ENCODE measurements at places on chromosomes 7 and 10. TPM values are rescaled to one million over a fixed set of nuclear protein-coding genes. Genes with fewer than 3 reads are reported as not detected.

- no peak for DNase-seq
Observed at GRCh38 chr10:102585026-102585425, 59.3 kb upstream of the TRIM8 start.

- DNase-seq: no peak
Observed at GRCh38 chr10:123678376-123678775, 12.2 kb downstream of the GPR26 start.

DNA sequence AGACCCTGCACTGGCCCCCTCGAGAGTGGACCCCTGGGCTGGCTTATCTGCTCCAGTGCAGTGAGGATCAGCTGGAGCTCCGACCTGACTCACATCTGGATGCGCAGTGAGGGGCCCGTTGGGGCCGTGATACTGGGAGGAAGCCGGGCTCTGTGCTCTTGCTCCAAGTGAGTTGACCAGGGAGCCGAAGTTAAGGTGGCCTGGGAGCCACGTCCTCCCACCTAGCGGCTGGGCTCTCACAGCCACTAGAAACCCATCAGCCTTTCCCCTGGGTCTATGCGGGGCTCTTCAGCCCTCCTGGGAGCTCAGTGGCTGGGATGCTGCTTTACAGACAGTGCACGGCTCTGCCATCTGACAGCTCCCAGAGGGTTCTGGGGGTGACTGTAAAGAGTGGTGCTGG, 9.1 kb downstream of the ALKBH4 start:
- no peak for DNase-seq

GRCh38 chr10:80471001-80471400, 16.9 kb downstream of the TSPAN14 start:
- DNase-seq: no peak

DNA sequence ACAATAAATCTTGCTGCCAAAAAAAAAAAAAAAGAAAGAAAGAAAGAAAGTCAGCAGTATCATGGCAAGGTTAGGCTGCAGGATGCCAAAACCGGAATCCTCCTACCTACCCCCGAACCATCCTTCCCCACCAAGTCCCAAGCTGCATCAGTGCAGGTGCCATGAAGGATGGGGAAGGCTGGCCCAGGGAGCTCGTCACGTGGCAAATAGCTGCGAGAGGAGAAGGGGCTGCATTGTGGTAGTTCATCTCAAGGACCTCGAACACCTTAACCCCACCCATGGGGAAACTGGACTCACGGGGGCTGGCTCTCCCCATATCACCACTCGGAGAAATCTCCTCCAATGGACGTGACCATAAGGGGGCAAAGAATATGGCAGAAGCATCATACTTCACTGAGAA, 86.2 kb downstream of the TACC2 start:
- no peak for DNase-seq

- no peak for DNase-seq
Observed at GRCh38 chr7:105759670-105760550, 116.5 kb downstream of the ATXN7L1 start.

DNA sequence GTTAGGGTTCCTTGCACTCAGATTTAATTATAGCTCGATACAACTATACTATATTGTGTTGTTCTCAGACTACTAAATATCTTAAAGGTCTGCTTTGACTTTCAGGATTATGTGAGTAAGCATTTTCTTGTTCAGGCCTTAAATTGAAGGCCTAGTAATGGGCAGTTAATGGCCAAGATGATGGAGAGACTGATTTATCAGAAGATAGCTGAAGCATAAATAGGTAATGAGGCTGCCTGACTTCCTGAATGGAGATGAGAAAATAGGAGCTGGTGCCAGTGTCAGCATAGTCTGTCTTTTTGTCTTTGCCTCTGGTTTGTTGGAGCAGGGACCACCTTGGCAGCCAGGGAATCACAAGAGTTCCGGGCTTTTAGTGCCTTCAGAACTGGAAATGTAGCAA, 32.2 kb downstream of the ADAM22 start:
- DNase-seq: no peak

DNA sequence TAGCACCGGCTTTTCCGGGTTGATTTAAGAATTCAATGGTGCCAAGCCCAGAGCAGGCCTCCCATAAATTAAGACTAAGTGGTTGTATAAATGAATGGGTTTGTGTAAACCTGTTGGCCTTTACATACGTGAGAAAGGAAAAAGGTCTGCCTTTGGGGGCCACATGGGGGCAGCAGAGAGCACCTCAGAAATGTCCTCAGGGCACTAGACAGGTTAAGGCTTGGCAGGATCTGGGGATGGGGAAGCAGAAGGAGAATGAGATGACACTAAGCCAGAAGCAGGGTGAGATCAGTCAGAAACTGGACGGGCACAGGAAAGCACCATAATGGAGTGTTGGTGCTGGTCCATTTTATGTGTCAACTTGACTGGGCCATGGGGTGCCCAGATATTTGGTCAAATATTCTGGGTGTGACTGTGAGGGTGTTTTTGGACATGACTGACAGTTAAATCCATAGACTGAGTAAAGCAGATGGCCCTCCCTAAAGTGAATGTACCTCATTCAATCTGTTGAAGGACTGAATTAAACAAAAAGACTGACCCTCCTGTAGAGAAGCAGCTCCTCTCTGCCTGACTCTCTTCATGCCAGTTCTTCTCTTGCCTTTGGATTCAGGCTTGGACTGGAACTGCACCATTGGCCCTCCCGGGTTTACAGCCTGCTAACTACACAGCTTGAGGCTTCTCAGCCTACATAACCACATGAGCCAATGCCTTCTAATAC, 58.9 kb downstream of the FRMPD2 start:
- DNase-seq: no peak

GRCh38 chr10:101920546-101920945, 76.9 kb upstream of the KCNIP2 start:
- no peak for DNase-seq

DNA sequence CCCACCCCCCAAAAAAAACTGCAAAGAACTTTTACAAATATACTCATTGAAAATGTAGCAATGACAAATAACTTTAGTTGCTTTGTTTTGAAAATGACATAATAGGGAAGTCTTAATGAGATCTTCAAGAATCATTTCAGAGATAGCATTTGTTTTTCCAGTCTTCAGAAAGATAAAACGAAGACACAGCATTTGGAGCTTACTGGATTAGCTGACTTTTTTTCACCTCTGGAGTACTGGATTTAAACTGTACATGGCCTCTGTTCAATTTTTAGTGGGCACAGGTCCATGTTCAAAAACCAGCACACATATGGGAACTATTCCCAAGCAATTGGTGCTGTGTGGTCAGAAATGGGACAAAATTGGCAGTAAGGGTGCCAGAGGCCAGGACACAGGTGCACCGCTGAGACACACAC, 3.9 kb downstream of the RAB11FIP2 start:
- no peak for DNase-seq

DNA sequence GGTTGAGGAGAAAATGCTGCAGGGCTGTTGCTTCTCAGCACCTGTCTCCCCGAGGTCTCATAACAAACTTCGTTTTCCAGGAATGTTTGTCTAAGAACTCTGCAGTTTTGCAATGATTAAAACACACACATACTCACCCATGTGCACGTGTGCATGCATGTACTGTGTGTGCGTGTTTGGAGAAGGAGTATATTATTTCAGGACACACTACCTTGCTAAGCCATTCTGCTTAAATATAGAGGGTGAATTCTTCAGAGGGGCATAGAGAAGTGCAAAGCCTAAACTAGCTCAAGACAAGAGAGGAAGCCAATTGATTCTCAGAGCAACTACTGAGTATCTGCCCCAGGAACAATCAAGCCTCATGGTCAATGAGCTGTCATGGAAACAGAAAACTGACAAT, 298.4 kb upstream of the MGMT start:
- DNase-seq: no peak

GRCh38 chr7:48255046-48255445, 83.8 kb downstream of the ABCA13 start:
- DNase-seq: no peak

The IDE gene
- 20.5 TPM for total RNA-seq

The RNF32 gene
- total RNA-seq: 1.9 TPM

The EPHA1 gene
- total RNA-seq: not detected

The GNAT3 gene
- not detected for total RNA-seq

The LBX1 gene
- not detected for total RNA-seq

Measured in omental fat pad (tissue), 4 donors.